ENCODE measurements at places on chromosomes 2 and 18.

GRCh38 chr18:73365018-73365417, 497.2 kb upstream of the NETO1 start:
- no peak for DNase-seq

DNA sequence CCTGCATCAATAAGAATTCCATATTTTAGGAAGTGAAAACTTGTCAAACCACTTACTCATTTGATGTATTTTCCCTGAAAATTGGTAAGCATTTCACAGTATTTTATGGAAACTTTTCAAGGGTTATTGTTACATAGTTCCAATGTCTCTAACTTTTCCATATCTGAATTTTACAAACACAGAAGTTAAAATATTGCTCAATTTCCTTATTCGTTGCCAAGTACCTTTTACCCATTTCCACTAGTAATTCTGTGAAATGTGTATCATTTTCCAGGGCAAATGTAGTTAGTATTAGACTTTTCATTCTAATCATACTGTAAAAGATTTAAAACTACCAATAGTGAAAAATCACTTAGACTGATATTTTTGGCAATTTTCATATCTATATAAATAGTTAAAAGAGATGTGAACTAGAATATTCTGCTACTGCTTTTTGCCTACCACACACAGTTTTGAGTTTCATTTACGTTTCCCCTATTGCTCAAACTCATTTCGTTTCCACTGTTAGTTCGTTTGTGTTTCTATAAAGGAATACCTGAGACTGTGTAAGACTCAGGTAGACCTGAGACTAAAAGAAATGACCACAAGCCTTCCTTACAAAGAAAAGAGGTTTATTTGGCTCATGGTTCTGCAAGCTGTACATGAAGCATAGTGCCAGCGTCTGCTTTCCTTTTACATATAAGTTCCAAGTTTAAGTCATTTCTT, 86.3 kb downstream of the PMS1 start:
- DNase-seq = no peak

DNA sequence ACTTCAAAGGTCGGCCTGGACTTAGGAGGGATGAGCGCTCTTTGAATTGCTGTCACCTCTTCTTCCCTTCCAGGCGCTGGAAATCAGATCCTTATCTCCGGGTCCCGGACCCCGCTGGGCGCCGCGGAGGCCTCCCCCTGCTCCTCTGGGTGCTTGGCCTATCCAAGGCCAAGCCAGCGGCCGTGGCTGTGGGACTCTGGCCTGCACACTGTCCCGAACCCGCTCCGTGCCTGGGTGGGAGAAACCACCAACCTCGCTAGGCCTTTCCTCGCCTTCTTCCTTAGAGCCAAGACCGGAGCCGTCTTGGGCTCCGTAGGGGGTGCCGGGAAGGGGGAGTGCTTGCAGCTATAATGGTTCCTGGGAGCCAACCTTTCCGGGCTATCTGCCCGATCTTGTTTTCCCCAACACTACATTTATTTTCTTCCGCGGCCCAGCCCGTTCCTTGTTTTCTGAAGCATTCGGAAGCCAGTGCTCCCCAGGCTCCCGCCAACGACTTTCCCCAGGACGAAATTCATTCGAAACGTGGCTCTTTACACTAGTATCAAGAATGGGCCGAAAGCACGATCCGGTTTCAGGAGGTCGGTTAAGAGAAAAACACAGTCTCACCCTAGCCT, 2.4 kb downstream of the OSR1 start:
- DNase-seq = no peak

DNA sequence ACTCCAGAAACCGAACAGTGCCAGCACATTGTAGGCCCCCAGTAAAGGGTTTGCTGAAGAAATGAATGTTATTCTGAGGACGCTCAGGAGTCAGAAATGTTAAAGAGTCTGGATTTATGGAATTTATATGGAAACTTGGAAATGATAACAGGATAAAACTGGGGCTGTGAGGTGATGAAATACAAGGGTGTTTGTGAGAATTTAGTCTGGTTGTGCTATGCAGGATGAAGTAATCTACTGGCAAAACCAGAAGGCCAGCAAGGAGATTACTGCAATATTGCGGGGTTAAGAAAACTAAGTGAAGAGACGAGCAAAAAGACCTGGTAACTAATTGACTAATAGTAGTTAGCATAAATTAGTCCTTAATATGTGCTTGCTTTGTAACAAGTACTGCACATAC, 467.8 kb downstream of the ZEB2 start:
- no peak for DNase-seq

DNA sequence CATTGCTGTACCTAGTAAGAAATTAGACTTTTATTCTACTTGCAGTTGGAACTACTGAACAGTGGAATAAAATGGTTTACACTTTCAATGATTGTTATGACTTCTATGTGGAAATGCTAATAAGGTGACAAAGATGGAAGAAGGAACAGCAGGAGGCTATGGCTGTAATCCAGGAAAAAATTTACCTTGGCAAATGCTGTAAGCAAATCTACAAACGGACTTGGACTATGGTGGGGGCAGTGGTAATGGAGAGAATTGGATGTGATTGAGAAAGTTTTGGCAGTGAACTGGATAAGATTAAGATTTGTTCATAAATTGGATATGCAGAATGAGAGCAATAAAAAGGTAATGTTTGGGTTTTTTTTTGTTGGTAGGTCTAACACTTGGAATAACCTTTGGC, 111.0 kb upstream of the ERBB4 start:
- DNase-seq = no peak

- no peak for DNase-seq
Measured at GRCh38 chr2:46960618-46961017, 45.0 kb upstream of the MCFD2 start.

DNA sequence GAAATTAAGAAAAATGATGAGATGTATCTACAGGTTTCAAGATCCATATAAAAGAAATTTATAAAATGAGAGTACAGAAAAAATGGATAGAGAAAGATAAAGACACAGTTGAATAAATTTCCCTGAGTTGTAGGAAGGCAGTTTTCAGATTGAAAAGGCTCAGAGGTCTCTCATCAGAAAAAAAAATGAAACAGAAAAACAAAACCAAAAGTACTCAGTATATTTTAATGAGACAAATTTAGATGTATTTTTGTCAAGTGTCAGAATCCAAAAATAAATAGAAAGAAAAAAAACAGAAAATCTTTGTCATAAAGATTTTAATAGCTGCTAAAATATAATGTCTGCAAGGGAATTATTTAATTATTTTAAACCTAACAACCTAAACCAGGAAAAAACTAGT, 520.5 kb downstream of the KCNJ3 start:
- DNase-seq = no peak

- no peak for DNase-seq
Measured at GRCh38 chr2:121058852-121059558, 226.0 kb downstream of the TFCP2L1 start.

- no peak for DNase-seq
Measured at GRCh38 chr2:156087875-156088274, 244.6 kb downstream of the NR4A2 start.

DNA sequence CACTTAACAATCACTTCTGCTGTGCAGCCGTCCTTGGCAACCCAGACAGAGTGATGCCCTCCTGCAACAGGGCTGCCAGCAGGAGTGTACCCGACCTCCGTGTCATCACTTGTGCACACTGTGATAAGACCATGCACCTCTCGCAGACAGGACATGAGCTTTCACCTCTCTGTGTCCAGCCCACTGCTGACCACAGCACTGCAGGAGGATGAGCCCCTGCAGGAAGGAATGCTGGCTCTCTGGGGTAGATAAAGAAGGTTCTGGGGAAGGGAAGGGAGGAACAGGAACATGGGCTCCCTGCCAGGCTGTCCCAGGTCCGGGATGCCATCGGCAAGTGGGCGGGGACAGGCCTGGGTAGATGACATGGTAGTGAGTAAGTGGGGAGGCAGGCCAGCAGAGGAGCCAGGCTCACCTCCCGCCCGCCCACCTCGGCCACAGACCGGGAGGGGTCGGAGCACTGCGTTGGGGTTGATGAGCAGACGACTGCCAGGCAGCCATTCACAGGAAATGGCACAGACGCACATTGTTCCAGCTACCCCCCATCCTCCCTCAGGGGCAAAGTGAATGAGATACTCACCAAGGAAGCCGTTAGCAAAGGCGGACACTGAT, 18.6 kb upstream of the COL6A3 start:
- DNase-seq = no peak

- DNase-seq = no peak
Measured at GRCh38 chr2:126661702-126662500, 5.9 kb downstream of the GYPC start.

DNA sequence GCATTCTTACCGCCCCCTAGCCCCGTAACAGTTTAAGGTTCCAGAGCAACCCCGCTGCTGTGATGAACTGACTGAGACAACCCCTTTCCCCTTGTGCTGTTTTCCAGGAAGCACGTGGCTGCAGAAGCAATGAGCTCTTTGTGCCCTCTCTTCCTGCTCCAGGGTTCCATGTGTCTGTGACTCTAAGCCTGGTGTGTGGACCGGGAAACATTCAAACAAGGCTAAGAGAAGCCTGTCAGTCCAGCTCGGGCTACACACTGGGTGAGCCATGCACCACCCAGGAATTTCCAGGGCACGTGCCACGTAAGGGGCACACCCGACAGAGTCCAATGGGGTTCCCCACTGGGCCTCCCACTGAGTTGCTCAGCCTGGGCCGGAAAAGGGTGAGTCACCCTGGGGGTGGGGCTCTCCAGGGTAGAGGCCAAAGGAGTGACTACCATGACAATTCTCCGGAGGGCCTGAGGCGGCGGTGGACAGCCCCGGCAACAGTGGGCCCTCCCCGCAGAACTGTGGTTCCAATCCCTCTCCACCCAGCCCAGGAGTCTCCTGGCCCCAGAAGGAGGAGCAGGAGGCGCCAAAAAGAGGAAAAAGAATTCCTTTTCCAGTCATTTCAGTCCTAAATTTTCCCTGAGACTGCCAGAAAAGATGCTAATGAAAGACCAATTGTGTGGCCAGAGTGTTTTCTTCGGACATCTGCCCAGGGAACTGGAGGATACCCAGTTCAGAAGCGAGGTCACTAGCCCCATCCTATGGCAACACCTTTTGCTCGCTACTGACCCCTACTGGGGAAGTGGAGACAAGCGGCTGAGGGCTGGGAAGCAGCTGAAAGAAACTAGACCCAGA, 157.8 kb upstream of the SLC1A4 start:
- DNase-seq = no peak

DNA sequence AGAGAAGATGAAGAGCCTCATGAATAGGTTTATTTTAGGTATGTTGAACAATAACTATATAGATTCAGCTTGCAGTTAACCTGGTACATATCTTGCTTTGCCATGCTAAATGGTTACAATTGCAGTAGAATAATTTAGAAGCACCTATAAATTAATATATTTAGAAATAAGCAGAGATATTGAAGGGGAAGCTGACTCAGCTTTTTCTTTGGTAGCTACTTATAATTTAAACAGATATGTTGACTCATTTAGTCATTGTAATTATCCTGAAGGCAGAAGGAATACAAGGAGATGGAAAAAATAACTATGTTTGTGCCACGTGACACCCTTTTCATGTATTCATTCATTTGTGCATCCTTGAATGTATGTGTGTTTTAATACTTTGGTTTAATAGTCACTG, 755.5 kb downstream of the SUCLG1 start:
- DNase-seq = no peak

DNA sequence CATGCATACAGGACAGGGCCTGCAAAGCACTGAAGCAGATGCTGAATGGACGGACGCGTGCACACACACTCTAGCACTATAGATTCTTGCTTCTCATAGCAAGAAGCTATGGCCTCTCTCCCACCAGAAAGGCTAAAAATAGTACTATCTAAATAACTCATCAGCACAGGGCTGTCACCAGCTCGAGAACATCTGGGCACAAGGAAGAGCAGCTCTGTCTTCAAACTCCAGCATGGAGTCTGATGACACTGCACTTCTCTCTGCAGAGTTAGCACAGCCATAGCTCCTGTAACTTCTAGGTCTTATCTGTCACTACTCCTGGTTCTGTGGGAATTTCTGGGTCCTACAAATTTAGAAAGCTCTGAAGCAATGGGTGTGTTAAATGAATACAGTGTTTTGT, 123.5 kb downstream of the MYO5B start:
- DNase-seq = no peak

GRCh38 chr2:215680605-215681598, 245.0 kb upstream of the FN1 start:
- DNase-seq = no peak

GRCh38 chr18:55239740-55240139, 280.5 kb upstream of the CCDC68 start:
- no peak for DNase-seq

GRCh38 chr2:161010503-161011015, 149.7 kb upstream of the TANK start:
- no peak for DNase-seq

DNA sequence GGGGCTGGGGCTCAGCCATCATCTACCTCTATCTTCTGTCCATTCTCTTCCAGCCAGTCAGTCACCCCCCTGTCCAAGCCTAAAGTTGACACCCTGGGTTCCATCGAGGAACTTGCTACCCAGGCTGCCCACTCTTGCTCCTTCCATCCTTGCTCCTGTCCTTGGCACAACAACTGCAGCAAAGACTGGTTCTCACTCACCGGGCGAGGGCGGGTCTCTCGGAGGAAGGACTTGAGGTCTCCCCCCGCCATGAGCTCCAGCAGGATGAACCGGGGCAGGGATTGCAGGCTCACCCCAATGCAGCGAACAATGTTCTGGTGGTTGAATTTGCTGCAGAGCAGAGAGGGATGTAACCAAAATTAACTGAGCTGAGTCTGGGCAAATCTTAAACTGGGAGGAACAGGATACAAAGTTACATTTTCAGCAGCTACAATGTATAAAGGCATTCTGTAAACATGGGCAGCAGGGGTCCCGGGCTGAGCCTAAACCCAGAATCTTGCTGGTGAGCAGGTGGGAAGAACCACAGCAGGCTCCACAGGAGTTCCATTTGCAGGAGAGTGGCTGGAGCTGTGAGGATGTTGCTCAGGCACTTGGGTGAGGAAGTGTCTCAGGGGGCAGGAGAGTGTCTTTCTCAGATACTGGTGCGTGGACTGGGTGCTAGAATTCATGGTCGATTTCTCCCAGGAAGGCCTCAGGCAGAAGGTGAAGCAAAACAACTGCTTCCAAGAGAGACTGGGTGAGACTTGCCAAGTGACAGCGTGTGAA, 105.5 kb downstream of the CLIP4 start:
- DNase-seq = no peak

GRCh38 chr2:134324430-134324829, 70.6 kb downstream of the MGAT5 start:
- no peak for DNase-seq

DNA sequence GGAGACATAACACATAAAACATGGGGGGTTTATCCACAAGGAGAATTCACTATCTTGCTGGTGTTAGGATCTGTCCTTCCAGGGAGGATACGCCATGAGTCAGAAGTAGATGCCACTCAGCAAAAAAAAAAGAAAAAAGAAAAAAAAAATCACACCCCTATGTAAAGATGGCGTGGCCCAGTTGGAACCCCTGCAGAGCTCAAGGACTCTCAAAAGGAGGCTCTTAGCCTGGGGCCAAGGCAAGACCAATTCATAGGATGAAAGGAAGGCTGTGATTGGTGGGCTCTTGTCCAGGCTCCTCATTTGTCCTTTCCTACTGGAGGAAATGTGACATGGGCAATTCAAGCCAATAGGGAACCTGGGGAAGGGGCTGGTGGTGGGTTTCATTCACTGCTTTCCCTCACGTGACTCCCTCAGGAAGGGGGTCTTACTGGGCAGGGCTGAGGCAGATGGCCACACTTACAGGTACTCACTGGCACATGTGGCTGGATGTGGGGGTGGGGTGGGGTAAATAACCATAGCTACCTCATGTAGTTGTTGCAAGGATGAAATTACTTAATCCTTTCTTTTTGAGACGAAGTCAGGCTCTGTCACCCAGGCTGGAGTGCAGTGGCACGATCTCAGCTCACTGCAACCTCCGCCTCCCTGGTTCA, 38.7 kb upstream of the HAAO start:
- DNase-seq = no peak

All from urinary bladder (tissue), 4 donors.